GM18507 (cell line): ENCODE measurements at places on chromosomes 6 and 20.

- DNase-seq, result no peak
Measured at GRCh38 chr6:7052443-7053011, 55.2 kb upstream of the RREB1 start.

- no peak for DNase-seq
Measured at GRCh38 chr6:43972913-43973300, 154.3 kb downstream of the MRPL14 start.

- no peak for DNase-seq
Measured at GRCh38 chr6:153976921-153977693, 61.9 kb upstream of the OPRM1 start.

GRCh38 chr20:49593466-49594142 is 25.7 kb upstream of the PTGIS start:
- DNase-seq, result no peak

- DNase-seq, result no peak
Measured at GRCh38 chr6:90025523-90026061, 131.3 kb downstream of the GJA10 start.

GRCh38 chr6:168386973-168387372 is 54.0 kb upstream of the SMOC2 start:
- no peak for DNase-seq

DNA sequence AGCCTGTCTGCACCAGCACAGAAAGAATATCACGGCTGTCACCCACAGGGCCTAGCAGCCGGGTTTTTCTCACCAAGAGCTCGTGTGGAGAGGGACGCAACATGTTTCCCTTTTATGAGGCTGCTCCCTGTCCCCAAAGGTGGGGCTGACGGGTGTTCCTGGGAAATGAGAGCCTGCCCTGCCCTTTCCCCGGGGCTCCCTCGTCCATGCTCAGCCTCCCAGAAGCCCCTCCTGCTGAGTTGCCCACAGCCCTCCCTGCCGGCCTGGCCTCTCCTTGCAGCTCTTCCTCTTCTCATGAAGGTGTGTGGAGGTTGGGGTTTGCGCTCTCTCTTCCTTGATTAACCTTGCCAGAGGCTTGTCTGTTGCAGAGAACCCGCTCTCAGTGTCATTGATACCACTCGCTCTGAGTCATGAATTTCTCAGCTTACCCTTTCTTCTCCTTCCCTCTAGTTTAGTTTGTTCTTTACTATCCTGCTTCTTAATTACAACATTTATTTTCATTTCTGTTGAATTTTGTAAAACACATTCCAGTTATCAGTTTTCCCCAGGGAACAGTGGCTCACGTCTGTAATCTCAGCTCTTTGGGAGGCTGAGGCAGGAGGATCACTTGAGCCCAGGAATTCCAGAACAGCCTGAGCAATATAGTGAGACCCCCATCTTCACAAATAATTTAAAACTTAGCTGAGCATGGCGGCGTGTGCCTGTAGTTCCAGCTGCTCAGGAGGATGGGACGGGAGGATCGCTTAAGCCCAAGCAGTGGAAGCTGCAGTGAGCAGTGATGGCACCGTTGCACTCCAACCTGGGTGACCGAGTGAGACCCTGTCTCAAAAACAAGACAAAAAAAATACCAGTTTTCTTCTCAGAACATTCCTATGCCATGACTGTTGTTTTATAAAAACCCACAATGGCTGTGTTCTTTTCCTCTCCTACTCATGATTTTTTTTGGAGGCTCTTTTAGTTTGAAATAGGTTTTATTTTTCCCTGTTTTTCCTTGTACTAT is 103.8 kb downstream of the TMEM242 start:
- DNase-seq, result no peak

DNA sequence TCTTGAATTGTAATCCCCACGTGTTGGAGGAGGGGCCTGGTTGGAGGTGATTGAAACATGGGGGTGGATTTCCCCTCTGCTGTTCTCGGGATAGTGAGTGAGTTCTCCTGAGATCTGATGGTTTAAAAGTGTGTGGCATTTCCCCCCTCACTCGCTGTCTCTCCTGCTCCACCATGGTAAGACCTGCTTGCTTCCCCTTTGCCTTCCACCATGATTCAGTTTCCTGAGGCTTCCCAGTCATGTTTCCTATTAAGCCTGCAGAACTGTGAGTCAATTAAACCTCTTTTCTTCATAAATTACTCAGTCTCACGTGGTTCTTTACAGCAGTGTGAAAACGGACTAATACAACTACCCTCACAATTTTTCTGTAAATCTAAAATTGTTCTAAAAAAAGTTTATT is 26.8 kb upstream of the FAM184A start:
- DNase-seq, result no peak

DNA sequence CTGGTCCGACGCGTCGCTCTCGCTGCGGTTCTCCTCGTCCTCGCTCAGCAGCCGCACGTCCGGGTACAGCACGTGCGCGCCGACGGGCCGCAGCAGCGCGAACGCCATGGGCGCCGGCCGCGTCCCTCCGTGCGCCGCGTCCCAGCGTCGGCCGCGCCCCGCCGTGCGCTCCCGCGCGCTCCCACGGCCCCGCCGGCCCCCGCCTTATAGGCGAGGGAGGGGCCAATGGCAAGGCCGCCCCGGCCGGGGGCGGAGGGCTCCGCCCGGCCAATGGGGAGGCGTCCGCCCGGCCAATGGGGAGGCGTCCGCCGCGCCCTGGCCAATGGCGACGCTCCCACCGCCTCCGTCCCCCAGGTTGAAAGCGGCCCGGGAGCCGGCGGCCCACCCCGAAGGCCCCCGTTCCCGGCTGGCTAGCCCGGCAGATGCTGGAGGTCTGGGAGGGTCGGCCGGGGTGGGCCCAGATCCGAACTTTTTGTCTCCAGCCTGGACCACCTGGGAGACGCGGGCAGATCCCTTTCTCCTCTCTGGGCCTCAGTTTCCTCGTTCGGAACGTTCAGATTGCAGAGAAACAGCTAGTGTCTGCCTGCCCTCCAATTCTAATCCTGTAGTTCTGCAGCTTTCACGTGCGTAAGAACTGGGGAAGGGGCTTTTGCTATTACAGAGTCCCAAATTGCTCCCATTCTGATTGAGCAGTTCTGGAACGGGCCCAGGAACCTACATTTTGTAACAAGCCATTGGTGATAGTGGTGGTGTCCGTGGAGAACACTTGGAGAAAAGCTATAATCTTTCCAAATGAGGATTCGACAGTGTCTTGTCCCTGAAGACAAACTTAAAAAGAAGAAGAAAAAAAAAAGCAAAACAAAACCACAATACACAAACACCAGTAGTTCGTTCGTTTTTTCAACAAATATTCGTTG is at the start of gene TCF15:
TSS of gene TCF15 (minus strand) at position 180 of the 917 bp plus-strand sequence. CDS start at position 108, 72 bp downstream.
- no peak for DNase-seq

DNA sequence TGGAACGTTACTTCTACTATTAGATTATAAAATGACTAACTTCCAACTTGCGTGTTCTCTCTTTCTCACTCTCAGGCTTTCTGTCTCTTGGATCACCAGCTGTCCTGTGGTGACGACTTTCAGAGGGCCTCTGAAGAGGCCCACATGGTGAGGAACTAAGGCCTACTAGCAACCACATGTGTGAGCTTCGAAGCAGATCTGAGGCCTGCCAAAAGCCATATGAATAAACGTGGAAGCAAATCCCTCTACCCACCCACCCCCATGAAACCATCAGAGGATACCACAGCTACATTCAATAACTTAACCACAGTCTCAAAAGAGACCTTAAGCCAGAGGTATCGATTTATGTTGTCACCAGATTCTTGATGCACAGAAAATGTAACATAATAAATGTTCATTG is 13.5 kb upstream of the BMP5 start:
- DNase-seq, result no peak

GRCh38 chr6:170155464-170156196 is 135.2 kb downstream of the DLL1 start:
- no peak for DNase-seq

DNA sequence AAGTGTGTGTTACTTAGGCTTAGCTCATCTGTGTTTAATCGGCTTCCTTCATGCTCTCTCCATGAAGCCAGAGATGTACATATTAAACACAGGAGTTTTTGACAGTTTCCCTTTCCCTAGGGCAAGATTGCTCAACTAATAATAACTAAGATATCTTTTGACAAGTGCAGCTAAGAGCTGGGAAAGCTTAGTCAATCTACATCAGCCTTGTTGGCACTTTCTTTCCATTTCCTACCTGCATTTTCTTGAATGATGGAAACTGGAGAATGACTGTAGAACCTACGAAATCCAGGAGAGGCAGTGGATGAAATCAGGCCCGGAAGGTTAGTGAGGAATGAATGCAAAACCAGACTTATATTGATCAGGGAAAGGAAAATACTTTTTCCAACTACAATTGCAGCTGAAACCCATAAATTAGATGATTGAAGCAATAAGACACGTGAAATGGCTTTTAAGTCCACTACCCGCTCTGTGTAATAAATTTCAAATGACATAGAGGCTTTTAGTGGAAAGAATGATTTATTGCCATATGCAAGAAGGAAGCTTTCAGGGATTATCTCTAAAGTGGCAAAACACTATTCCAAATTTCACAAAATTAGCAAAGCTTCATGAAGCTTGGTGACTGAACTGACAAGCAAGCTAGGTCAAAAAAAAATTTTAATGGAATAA is 237.2 kb upstream of the ID4 start:
- DNase-seq, result no peak

- no peak for DNase-seq
Measured at GRCh38 chr20:12748359-12748994, 260.3 kb upstream of the SPTLC3 start.

DNA sequence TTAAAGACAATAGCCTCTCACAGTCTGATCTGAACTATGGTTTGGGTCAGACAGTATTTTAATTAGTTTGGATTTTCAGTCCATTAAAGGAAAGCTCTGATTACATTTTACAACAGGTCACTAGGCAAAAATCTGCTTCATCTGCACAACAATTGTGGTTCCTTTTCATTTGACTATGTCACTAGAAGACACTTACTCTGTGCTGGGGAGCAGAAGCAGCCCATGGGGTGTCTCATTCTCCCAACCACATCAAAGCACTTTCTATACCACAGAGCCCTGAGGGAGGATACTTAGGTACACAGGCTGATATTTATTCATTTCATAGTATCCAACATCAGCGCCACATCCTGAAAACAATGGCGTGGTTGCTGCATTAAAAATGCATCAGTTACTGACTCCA is 36.6 kb upstream of the HDAC2 start:
- DNase-seq, result no peak

GRCh38 chr20:4465855-4466545 is 255.7 kb upstream of the PRND start:
- no peak for DNase-seq

GRCh38 chr6:136067731-136068341 is 182.3 kb downstream of the MTFR2 start:
- DNase-seq, result no peak

DNA sequence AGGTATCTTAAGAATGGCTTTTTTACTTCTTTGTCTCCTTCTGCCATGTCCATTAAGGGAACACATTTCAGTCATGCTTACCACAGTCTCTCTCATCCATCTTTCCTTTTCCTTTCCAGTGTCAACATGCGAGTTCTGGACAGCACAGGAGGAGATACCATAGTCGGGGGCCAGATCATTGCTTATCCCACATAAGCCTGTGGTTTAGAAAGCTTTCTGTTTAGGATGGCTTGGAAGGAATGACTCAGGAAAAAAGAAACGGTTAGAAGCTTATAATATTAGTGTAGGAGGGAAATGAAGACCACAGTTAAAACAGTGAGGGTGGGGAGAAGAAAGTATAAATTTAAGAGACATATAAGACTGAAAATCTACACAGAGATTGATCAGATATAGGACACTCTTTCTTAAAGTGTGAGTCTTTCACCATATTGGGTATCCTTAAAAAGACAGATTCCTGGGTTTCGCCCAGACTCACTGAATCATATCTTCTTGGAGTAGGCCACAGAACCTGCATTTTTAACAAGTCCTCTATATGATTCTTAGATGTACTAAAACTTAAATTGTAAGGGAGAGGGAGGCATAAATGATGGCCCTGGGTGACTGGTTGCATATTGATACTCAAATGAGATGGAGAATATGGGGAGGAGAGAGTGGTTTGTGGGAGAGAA is 36.1 kb downstream of the DSE start:
- no peak for DNase-seq

GRCh38 chr6:90863043-90863442 is 276.2 kb upstream of the MAP3K7 start:
- no peak for DNase-seq

DNA sequence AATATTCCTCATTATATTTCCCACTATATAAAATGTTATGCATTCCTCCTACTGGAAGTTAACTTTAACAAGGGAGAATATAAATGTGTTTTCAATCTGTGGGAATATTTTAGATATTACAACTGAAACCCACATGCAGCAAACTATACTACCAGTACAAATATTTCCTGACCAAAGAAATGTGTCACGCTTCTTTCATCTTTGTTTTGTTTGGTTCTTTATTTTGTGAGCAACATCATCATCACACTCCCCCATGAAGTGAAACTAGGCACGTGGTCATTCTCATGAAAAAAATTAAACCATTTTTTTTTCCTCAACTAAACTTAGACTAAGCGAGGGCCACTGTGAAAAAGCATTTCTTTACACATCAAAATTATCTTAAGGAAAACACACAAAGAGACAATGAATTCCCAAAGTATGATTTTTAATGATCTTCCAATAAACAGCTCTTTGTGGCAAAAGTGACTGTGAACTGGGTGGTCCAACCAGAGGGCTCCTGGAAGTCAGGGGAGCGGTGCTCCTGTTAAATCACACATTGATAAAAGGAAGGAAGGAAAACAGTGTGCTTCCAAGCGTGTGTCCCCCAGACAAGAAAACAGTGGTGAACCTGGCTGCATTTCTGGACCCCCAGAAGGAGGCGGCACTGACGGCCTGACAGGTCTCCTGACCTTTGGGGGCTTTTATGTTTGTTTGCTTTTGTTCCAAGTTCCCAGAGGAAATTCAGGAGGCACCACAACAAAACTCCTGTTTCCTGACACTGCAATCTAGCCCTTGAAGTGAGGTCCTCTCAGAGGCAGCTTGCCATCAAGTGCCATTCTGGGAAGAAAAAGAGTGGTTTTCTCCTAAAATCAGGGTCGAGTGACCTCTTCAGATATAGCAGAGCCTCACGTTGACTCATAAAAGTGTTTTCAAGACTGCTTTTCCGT is 166.8 kb upstream of the FOXQ1 start:
- DNase-seq, result no peak

DNA sequence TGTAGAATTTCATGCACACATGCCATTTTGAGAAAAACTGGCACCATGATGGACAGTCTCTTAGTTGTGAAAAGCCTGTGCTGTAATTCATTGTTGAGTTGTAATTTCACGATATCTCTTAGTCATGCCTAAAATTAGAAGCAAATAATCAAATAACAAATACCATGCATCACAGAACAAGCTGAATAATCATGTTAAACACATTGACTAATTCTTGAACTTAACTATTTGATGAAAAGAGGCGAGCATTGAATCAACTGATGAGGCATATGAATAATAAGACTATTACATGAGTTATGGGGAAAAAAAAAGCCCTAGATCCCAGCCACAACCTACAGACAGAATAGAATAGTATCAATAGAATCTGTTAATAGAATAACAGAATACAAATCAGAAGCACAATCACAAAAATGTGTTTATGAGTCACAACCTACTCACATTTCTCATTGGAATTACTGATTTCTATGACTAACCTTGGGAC is 14.2 kb upstream of the RNF217 start:
- DNase-seq, result no peak

- no peak for DNase-seq
Measured at GRCh38 chr20:4415281-4415680, 306.4 kb upstream of the PRND start.

GRCh38 chr20:2698912-2699311 is 6.3 kb downstream of the EBF4 start:
- DNase-seq, result no peak

- no peak for DNase-seq
Measured at GRCh38 chr6:48757661-48758060, 646.7 kb upstream of the PTCHD4 start.

- no peak for DNase-seq
Measured at GRCh38 chr20:44400671-44400969, 45.1 kb downstream of the HNF4A start.
